ENCODE measurements at places on chromosomes 6 and 20.
A peak's percentile ranks its signal among the peaks of the same experiment; 100 is the strongest.

GRCh38 chr20:43983904-43984361 is 69.3 kb downstream of the TOX2 start:
- DNase-seq, result no peak

DNA sequence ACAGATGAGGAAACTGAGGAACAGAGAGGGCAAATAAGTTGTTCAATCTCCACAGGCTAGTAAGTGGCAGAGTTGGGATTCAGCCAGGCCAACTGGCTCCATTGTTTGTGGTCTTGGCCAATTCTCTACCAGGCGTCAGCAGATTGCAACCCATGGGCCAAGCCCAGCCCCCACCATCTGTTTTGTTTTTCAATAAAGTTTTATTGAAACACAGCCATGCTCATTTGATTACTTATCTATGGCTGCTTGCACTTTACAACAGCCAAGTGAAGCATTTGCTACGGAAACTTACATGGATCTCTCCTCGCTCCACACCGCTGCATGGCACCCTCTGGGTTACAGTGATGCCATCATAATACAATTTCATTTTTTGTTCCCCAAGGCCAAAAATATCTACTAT is 90.8 kb downstream of the ZNF217 start:
- no peak for DNase-seq

DNA sequence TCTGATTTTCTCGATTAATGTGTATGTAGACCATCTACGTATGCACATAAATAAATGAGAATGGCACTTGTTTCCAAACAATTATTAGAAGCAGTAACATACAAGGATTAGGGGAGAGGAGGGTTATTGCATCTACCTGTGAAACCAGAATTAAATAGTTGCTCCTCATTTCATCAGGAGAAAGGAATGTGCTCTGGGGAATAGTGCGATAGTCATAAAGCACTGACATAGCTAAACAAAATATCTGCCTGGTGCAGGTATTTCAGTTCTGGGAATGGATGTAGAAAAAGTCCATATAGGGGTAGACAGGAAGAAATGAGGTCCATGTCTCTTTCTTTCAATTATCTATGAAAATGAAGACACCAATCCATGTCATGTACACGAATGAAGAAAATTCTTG is 1.6 kb upstream of the ID4 start:
- no peak for DNase-seq

GRCh38 chr6:47424436-47424836 is 53.2 kb upstream of the CD2AP start:
- no peak for DNase-seq

DNA sequence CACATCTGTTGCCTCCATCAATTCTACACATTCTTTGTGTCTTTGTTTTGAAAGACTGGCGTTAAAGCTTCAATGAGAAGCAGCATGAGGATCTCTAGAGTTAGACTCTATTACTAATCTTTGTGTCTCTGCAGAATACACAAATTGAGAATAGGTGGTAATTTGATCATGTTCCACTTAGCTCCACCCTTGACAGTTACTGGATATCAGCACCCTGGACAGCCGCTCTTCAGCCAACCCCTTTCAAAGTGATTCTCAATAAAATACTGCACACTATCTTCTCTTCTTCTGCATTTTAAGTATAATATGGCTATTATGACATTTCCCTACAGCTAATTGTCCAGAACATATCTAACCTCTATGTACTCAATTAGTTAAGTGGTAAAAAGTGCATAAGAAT is 54.3 kb upstream of the CNR1 start:
- peak; percentile 25 for DNase-seq

GRCh38 chr20:50085146-50085480 is 27.8 kb downstream of the UBE2V1 start:
- no peak for DNase-seq

DNA sequence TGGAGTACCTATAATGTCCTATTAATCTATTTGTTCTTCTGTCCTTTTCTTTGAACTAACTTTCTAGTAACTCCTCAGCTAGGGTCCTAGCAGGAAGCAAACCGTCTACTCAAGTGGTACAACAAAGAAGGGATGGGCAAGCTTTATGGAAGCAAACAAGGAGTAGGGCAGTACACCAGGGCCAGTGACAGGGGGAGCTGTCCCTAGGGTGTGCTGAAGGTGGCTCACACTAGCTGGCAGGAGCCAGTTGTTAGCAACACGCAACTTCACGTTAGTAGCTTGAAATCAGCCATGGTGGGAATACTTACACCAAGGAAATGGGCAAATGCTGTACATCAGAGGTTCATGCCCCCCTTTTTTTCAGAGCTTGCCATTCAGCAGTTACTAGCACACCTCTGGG is 74.0 kb upstream of the EYA2 start:
- no peak for DNase-seq

DNA sequence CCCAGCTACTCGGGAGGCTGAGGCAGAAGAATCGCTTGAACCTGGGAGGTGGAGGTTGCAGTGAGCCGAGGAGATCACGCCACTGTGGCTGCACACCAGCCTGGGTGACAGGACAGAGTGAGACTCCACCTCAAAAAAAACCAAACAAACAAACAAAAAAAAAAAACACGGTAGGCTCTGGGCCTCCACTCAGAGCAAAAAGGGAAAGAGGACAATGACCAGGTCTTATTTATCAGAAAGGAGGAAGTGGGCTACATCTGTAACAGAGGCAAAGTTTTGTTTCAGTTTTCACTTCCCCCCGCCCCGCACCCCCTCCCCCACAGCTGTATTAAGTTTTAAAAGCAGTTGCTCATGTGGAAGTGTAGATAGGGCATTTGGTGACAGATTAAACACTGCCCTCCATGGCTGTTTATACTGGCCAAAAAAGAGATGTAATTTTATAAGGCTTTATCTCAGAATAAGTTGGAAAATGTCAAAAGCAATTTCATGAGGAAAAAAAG is 114.6 kb downstream of the RCAN2 start:
- peak; percentile 71 for DNase-seq

DNA sequence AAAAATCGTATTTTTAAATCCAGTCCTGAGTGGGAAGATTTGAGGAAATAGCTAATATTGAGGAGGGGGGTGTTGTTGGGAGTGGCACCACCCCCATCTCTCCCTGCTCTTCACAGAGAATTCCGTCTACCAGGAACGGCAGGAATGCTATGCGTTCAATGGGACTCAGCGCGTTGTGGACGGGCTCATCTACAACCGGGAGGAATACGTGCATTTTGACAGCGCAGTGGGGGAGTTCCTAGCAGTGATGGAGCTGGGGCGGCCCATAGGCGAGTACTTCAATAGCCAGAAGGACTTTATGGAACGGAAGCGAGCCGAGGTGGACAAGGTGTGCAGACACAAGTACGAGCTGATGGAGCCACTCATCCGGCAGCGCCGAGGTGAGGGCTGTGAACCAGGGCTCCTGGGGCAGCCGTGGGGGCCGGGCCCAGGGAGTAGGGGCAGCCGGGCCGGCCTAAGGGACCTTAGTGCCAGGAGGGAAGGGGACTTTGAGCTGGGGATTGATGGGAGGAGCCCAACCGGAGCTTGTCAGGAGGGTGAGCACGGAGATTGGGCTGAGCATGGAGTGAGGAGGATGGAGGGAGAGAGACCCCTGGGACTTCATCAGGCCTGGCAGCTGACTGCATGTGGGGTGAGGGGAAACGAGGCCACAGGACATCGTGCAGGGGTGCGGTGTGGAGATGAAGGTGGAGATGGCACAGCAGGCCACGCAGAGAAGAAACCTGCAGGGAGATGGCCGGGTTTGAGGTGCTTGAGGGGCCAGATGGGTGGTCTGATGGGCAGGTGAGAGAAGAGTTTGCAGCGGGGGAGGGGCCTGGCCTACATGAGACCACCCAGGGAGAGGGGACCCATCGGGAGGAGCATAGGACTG is 41.3 kb downstream of the HLA-DPB1 start:
- DNase-seq, result no peak

GRCh38 chr6:149834513-149835481 is 29.4 kb downstream of the LRP11 start:
- DNase-seq, result peak; percentile 37

DNA sequence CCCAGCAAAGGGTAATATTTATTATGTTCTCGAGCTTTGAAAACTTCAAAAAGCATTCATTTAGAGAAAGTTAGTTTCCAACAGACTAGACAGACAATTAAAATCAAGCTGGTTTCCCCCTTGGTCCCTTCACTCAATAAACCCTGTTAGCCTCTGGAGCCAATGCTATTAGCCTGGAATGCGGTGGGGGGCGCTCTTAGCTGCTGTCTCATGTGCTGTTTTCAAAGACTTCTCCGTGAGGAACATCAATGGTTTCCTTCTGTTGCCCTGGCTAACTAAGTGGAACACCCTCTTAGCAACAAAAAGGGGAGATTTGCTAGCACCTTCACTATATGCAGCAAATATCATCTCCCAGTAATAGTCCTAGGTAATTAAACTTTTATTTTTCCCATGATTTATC is 86.4 kb downstream of the LY86 start:
- DNase-seq, result no peak

- no peak for DNase-seq
Observed at GRCh38 chr6:52543729-52544601, 32.9 kb downstream of the TRAM2 start.

DNA sequence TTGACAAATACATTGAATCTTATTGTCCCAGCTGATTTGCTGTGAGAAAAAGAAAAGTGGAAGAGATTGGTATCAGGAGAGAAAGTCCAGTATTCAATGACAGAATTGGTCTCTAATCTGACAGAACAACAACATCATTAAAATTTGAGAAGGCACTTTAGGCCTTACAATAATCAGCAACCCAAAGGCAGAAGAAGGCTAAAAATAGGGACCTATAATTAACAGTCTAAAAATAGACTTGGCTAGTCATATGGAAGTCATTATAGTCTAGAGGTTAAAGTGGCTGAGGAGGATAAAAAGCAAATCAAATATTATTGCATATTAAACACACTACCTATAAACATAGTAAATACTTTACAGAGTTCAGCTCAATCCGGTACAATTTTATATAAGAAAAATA is 393.6 kb upstream of the JAG1 start:
- no peak for DNase-seq

GRCh38 chr20:38927902-38928578 is 1.8 kb downstream of the FAM83D start:
- no peak for DNase-seq

DNA sequence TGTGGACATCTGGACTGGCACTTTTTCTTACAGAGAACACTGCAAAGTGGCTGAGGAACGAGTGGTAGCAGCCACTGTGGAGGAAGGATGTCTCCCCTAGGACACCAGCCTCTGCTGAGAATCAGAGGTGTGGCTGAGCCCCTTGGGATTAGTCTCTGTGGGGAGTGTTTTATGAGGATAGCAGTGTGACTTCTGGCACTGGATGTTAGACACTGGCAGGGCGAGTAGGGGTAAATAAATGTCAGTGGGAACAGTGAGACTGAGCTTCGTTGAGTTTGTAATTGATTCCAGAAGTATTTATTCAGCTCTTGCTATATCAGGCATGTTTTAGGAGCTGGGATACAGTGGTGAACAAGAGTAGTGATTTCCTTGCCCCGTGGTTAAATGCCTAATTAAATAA is 124.0 kb downstream of the JARID2 start:
- DNase-seq, result no peak

GRCh38 chr6:137424251-137424650 is 69.9 kb downstream of the OLIG3 start:
- DNase-seq, result no peak

GRCh38 chr6:149190224-149190831 is 127.2 kb upstream of the TAB2 start:
- DNase-seq, result peak; percentile 70

- DNase-seq, result no peak
Observed at GRCh38 chr6:112801468-112802080, 454.4 kb downstream of the RFPL4B start.

DNA sequence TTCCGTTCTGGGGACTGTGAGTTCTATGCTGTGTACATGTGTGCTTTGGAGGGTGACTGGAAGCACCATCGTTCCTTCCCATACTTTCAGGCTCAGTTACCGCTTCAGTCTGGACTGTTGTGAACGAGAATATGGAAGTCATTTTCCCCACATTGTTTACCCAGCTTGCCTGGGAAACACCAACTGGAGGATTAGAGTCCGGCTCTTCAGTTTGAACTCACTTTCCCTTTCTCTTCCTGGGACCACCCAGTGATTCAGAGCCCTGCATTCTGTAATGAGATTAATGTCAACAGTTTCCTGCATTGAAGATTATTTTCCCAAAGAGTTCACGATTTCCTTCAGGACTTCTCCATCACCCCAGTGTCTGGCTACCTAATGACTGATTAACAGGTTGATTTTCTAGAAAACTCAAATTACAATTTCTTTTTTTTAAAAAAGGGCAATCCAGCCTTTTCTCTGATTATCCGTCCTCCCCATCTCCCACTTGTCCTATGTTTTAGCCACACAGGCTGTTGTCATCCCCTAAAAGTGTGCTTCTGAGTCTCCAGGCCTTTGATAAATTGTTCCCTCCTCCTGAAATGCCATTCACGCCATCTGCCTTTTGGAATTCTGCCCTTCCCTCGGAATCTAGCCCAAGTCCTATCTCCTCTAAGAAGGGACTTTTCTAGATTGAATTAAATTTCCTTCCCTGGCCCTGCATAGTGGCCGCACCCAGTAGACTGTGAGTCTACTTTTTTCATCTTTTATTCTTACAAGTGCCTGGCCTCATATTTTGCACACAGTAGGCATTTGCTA is 3.3 kb upstream of the TAGAP start:
- DNase-seq, result no peak

GRCh38 chr6:106168097-106168888 is 82.2 kb downstream of the PRDM1 start:
- DNase-seq, result no peak

DNA sequence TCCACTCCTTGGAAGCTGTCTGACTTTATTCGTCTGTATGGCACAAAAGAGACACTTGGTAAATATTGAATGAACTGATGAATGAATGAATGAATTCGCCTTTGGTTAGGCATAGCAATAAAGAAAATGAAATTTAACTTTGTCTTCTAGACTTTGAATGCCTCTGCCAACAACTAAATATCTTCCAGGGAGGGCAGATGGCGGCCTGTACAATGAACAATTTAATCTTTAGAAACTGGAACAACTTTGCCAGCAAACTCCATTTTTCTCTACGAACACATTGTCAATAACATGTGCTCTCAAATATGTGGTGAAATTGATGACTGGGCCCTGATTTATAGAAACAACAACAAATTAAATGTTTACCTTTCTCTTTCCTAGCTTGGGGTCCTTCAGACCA is 140.6 kb downstream of the ZNF217 start:
- no peak for DNase-seq

- no peak for DNase-seq
Observed at GRCh38 chr6:102488729-102489128, 1095.2 kb downstream of the GRIK2 start.

DNA sequence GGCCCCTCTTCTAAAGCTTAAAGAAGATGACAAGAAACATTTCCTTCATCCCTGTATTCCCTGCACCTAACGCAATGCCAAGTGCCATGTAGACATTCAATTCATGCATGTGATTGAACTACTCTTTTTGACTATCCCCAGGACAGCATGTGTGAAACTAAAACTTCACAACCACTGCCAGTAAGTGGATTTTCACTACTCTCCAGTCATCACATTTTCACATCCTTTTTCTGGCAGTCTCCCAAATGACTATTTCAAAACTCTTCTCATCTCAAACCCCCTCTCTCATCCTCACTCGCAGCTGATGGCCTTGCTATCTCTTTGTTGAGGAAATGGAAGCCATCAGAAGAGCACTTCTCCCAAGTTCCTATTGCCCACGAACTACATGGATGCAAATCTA is 122.6 kb downstream of the OPRM1 start:
- peak; percentile 40 for DNase-seq

- DNase-seq, result no peak
Observed at GRCh38 chr20:42484335-42484734, 705.4 kb downstream of the PTPRT start.
